Body of pancreas (tissue), 4 donors: ENCODE measurements at places on chromosomes 2 and 18. TPM values are rescaled to one million over a fixed set of nuclear protein-coding genes. Genes with fewer than 3 reads are reported as not detected.

Gene TRABD2A
- total RNA-seq: 5.3 TPM

Gene GGCX
- total RNA-seq: 48.1 TPM

Gene SFT2D3
- total RNA-seq: 11.2 TPM

Gene TLX2
- total RNA-seq: not detected

Gene NEB
- total RNA-seq: 3.9 TPM

Gene LOXL3
- 0.33 TPM for total RNA-seq

- H3K27me3 ChIP-seq: no peaks in the 10 kb centered on the region
- H3K27ac ChIP-seq: no peak overlapping the region
- H3K4me3 ChIP-seq: no peak overlapping the region
- H3K4me1 ChIP-seq: peaks cover 36% of the 10 kb centered on the region
Measured at GRCh38 chr2:32227492-32227891, 37.2 kb downstream of the NLRC4 start.

DNA sequence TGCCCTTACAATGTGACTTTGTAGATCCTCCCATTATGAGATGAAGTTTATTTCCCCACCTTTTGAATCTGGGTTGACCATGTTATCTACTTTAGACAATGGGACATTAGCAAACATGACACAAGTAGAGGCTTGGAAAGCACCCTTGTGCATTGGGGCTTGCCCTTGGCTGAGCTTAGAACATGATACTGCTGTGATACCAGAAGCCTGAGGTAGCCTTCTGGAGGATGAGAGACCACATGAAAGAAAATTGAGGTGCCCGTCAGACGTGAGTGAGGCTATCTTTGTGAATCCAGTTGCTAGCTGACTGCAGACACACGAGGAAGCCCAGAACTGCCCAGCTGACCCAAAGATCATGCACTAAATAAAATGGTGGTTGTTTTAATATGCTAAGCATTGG lies 341.2 kb downstream of the CYP26B1 start:
- H3K27ac ChIP-seq: no peak overlapping the region
- no peaks in the 10 kb centered on the region for H3K4me1 ChIP-seq
- no peaks in the 10 kb centered on the region for H3K27me3 ChIP-seq
- no peak overlapping the region for H3K4me3 ChIP-seq
- no peaks in the 10 kb centered on the region for H3K36me3 ChIP-seq

GRCh38 chr2:121505005-121505404 lies 25.7 kb upstream of the RNU4ATAC start:
- H3K4me3 ChIP-seq: no peak overlapping the region
- H3K4me1 ChIP-seq: no peaks in the 10 kb centered on the region
- peaks cover 7% of the 10 kb centered on the region for H3K36me3 ChIP-seq
- H3K27ac ChIP-seq: no peak overlapping the region

GRCh38 chr2:70768590-70769085 lies 638 bp upstream of the ADD2 start:
- H3K27me3 ChIP-seq: no peaks in the 10 kb centered on the region
- no peak overlapping the region for H3K27ac ChIP-seq
- peaks cover 17% of the 10 kb centered on the region for H3K4me1 ChIP-seq
- H3K4me3 ChIP-seq: no peak overlapping the region

DNA sequence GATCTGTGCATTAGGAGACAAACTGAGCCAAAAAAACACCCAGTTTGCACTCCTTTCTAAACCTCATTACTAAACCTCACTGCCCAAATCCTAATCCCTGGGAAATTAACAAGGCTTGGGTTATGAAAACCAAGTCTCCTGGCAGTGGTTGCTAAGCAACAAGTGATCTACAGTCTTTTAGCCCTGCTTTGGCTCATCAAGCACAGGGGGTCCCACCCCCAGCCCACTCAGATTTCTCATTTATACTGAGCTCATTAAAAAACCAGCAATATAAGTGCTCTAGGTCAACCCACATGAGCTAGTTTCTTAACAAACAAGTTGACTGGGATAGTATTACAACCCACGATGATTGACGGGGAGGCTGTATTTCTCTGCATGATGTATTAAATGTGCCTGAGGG lies 18.4 kb downstream of the DNER start:
- no peaks in the 10 kb centered on the region for H3K27me3 ChIP-seq
- H3K36me3 ChIP-seq: no peaks in the 10 kb centered on the region
- no peaks in the 10 kb centered on the region for H3K4me1 ChIP-seq
- no peak overlapping the region for H3K27ac ChIP-seq
- H3K4me3 ChIP-seq: no peak overlapping the region

DNA sequence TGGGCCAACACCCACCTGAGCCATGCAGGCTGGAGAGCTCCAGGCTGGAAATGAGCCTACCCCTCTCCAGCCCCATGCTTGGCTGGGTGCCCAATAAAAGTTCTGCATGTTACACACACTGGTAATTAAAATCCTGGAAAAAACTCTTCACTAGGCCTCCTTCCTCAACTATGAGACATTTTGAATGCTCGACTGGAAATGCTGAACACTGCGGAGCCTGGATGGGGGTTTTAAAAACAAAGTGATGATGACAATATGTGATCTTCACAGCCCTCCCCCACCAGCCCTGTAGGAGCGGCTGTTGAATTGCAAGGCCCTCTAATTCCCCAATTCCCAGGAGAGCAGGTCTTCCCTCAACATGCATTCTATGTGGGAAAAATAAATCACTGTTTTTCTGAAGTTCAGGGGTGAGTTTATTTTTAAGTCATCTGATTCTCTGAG lies 179.2 kb downstream of the TTC32 start:
- no peaks in the 10 kb centered on the region for H3K27me3 ChIP-seq
- H3K4me1 ChIP-seq: no peaks in the 10 kb centered on the region
- H3K27ac ChIP-seq: no peak overlapping the region
- no peak overlapping the region for H3K4me3 ChIP-seq
- no peaks in the 10 kb centered on the region for H3K36me3 ChIP-seq
- DNase-seq: no peak

- H3K36me3 ChIP-seq: no peaks in the 10 kb centered on the region
- no peak overlapping the region for H3K27ac ChIP-seq
Measured at GRCh38 chr2:133296401-133296800, 271.9 kb downstream of the NCKAP5 start.

DNA sequence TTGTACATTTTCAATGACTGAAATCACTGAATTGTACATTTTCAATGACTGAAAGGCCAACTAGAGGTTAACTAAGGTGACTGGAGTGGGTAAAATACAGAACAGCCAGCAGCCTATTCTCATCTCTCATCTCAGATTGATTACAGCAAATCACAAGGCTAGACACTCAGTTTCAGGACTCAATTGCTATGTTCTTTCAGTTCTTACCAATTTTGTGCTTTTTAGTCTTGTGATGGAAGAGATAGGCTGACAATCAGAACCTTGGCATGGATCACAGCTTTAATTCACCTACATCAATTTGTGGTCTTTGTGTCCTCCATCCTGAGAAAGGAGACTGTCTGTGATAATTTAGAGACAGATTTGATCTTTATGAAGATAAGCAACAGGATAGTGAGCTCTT lies 124.7 kb downstream of the GULP1 start:
- no peaks in the 10 kb centered on the region for H3K36me3 ChIP-seq
- no peaks in the 10 kb centered on the region for H3K27me3 ChIP-seq
- no peak overlapping the region for H3K4me3 ChIP-seq
- peaks cover 19% of the 10 kb centered on the region for H3K4me1 ChIP-seq

DNA sequence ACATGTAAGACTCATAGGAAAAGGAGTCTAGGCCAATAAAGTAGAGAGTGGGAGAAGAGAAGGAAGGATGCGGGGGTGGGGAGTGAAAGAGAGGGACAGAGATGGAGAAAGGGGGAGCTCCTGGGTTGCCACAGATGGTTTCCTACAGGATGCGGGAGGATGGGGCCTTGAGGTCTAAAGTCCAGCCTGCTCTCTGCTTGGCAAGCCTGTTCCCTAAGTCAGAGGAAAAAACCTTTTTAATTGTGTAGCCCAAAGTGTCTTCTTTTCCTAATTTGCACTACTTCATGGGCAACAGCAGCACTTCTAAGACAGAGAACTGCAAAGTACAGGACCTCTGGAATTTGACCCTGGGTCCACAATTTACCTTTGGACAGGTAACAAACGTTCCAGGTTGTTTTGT lies 1.4 kb upstream of the FAM110C start:
- no peak overlapping the region for H3K4me3 ChIP-seq
- peak overlapping the region; percentile 96 for H3K27ac ChIP-seq
- H3K36me3 ChIP-seq: no peaks in the 10 kb centered on the region
- H3K4me1 ChIP-seq: peaks cover 30% of the 10 kb centered on the region
- no peaks in the 10 kb centered on the region for H3K27me3 ChIP-seq

DNA sequence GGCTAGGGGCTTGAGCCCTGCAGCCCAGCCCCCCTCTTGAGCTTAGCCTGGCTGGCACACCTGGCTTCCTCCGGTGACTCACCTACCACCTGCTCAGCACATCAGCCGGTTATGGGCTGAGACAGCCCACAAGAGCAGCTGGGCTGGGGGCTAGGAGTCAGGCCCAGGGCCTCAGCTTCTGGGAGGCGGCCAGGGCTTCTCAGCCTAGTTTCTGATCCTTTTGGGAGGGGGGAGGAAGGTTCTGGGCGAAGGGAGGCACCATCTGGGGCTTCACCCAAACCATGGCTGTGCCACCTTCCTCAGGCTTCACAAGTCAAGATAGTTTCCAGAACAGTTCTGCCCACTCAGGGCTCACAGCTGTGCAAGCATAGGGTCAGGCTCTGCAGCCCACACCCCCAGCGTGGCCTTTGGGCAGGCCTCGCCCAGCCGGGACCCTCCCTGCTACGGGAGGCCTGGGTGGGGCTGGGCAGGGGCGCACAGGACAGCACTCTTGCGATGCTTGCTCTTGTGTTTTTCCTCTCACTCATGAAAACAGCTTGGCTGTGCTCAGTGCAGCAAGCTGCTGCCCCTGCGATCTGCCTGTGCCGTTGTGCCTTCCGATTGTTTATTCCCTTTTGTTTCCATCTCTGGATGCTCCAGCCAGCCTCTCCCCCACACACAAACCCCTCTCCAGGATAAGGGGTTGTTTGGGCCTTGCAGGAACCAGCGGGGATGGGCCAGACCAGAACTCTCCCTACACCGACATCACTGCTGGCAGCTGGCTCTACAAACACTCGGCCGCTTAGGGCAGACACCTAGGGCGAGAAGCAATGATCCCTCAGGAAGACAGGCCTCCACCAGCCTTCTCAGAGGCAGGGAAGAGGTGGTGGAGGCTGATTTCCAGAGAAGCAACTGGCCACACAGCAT lies 26.1 kb upstream of the SEMA4C start:
- no peak overlapping the region for H3K27ac ChIP-seq
- no peaks in the 10 kb centered on the region for H3K4me1 ChIP-seq
- no peak for DNase-seq
- H3K27me3 ChIP-seq: no peaks in the 10 kb centered on the region
